ENCODE measurements at places on chromosomes 12 and 14.

DNA sequence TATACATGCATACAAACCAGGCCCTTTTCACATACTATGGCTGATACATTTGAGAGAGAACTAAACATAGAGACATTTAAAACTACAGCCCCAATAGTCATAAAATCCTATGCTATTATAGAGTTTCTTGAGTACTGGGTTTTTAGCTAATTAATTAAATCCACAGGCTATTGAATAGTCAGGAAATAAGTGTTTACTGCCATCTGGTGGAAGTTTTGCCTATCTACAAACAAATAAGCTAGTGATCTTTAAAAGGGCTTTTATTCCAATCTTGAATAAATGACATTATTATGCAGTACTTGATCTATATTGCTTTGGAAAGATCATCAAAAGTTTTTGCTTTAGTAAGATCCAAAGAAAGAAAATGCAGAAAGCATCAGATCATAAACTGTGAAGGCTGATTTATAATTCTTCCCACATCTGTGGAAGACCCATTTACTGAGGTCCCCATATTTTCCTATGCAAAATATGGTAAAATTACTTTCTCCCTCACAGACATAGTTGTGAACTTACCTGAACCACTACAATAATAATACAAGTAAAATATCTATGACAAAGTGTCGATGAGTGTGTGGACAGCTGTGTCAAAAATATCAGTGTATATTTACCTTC is 131.3 kb downstream of the ITPR2 start:
- no peak for DNase-seq

DNA sequence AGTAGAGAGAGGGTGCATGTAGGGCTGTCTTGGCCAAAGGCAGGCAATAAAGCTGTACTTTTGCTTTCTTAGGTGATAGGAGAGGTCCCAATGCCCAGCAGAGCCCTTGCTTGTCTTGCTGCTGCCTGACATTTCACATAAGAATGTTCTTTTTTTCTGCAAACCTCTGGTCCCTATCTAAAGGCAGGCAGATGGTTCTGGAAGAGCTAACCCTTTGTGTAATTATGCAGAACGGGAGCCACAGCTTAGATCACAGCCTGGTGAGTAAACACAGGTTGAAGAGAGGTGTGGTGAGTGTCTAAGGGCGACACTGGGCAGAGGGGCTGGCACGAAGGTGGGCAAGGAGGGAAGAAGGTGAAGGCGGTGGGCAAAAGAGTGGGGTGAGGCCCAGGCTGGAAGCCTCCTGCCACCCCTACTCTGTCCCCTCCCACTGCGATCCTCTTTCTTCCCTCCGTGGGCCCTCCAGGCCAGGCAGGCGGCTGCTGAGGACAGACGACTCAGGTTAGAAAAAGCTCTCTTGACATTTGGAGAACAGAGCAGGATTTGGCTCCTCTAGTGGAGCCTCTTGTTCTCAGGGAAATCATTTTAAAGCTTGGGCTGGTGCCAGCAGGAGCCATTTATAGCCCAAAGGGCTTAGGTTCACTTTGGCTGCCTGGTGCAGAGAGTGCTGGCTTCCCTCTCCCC is 42.8 kb downstream of the PRMT8 start:
- DNase-seq, result no peak

DNA sequence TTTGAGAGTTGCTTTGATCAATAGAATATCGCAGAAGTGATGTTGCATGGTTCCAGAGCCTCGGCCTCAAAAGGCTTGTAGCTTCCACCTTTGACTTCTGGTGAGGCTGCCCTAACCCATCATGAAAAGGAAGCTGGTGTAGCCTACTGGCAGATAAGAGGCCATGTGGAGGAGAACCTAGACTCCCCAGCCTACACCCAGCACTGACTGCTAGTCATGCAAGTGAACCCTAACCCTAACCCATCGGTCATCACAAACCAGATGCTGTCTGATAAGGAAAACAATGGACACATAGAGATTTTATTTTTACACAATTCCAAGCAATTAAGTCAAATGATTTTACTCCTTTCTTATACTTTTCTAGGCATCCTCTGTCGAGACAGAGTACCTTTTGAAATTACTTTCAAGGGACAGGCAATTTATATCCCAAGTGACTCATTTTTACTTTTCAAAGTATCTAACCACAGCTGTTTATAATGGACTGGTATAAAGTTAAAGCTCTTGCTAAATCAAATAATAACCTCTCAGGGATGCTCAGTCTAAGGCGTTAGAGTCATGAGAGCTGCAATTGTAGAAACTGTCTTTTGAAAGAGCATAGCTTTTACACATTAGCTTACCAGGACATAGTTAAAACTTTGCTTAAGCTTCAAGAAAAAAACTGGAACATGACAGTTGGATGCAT is 17.6 kb downstream of the PTPRB start:
- DNase-seq, result no peak

GRCh38 chr12:27571463-27571862 is 47.5 kb downstream of the PPFIBP1 start:
- DNase-seq, result no peak

- DNase-seq, result no peak
Measured at GRCh38 chr14:42911642-42912041, 1305.0 kb downstream of the LRFN5 start.

DNA sequence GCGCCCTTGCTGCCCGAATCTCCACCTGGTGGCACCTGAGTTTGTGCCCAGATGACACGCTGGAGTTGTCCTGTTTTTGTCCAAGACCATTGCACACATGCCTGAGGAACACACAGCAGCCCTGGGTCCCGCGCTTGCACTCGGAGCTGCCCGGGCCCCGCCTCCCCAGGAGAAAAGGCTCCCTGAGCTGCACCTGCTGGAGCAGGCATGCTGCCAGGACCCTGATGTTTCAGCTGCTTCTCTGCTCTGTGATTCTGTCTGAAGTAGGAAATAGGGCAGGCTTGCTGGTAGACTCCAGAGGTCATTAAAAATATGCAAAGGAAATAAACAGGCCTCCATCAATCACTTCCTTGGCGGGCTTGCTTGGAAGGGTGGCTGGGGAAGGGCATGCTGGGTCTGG is 271.6 kb downstream of the CACNA1C start:
- DNase-seq, result no peak

DNA sequence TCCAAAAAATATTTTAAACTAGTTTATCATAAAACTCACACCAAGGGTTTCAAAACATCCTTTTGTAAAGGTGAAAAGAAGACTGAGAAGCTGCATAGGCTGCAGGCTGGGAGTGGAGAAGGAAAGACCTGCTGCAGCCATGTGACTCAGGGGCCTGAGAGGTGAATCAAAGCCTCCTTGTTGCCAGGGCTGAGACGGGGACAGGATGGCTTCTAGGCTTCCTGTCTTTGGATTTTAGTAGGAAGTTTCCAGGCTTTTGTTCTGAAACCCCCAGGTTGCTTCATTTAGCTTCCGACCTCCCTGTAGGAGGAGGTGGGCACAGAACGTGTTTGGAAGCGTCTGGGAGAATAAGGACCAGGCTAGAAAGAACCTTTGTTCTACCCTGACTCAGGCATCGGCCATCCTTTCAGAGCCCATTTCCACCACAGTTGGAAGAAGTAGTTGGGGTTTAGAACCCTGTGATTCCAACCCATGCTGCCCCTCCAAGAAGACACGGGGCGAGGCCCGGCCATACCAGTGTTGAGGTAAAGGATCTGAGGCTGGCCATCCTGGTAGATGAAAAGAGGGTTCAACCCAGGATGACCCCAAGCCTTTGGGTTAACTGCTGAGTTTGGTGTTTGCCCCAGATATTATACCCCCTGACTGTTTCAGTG is 122.4 kb downstream of the SLC25A47 start:
- no peak for DNase-seq

DNA sequence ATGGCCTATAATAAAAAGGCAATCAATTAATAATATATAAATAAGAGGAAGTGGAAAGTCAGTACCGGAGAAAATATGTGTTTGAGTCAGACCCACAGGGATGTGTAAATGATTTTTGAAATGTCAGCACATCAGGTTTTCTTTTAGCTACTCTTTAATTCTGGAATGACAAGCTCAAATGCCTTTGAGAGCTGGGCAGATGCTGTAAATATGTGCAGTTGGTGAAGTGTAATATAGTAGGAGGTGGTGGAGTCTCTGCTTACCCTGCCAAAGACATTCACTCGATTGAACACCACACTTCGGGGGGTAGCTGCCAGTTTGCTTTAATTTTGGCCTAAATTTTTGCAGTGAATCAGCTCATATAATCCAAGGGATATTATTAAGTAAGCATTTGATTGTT is 93.0 kb downstream of the PLEKHA5 start:
- DNase-seq, result no peak

DNA sequence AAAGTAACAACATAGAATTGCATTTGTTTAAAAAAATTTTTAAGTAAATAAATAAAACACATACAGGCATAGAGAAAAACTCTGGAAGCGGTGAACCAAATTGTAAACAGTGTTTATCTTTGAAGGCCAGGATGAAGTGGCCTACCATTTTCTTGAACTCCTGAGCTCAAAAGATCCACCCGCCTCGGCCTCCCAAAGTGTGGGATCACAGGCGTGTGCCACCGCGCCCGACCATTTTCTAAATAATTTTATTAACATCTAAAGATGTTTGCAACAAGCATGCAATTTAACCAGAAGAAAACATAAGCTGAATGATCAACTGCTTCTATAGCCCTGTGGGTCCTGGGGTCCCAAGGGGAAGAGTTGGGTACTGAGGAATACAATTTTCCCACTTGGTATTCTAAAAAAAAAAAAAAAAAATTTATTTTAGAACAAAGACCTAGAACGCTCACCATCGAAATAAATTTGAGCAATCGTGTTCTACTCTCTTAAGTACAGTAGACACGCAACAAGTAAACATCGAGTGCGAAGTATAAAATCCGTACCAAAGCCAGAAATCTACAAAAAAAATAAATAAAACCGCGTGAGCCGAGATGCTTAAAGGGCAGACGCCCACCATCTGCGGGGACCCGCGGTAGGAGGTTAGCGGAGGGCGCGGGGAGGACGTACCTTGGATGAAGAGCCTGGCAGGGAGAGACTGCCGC is 484 bp downstream of the MIS18BP1 start:
- DNase-seq, result peak; percentile 4

DNA sequence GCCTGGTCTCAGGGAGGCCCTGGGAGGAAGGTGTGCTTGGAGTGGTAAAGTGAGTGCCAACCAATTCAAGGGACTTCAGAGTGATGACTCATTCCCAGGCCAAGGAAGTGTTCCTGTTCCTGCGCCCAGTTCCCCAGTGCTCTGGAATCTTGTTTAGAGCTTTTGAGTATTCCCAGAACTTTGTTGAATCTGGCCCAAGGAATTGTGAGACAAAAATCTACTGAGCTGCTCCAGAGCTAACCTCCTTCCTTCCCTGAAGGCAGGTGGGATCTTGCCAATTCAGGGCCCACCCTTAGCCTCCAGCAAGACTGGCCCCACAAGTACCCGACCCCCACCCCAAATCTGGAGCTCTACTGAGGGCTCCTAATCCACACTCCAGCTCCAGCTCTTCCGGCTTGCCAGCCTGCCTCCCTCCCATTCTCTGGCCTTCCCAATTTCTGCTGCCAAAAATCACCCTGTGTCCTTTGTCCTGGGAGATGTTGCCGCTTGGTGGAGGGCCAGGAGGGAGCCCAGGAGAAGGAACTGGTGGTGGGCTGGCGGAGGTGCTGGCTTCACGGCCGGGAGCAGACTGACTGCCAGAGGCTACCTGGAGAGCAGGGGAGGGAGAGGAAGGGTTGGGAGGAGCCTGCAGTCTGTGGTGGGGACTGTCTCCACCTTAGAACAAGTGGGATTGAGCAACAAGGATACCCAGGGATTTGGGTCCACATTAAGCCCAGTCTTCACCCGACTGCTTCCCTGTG is 2.0 kb upstream of the ATN1 start:
- DNase-seq, result no peak

GRCh38 chr12:15728118-15728598 is 61.0 kb downstream of the EPS8 start:
- DNase-seq, result no peak

DNA sequence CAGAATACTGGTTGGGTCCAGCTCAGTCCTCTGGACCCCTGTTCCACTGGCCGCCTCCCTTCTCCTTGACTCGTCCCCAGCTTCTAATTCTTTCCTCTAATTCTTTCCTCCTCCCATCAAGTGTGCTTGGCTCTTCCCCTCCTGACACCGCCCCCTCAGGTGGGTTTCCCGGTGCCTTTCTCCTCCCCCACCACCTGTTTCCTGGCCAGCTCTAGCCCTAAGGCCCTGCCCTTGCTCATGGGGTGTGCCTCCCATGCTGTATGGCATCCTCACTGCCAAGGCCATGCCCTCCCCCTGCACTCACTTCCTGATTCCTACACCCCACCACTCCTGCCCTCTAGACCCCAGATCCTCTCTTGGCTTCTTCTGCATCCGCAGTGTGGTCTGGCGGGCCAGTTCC is 12.1 kb upstream of the EML1 start:
- no peak for DNase-seq

GRCh38 chr12:123232472-123232806 is 502 bp downstream of the MPHOSPH9 start:
- DNase-seq, result no peak
